ENCODE measurements at places on chromosomes 4 and X.
A peak's percentile ranks its signal among the peaks of the same experiment; 100 is the strongest.

DNA sequence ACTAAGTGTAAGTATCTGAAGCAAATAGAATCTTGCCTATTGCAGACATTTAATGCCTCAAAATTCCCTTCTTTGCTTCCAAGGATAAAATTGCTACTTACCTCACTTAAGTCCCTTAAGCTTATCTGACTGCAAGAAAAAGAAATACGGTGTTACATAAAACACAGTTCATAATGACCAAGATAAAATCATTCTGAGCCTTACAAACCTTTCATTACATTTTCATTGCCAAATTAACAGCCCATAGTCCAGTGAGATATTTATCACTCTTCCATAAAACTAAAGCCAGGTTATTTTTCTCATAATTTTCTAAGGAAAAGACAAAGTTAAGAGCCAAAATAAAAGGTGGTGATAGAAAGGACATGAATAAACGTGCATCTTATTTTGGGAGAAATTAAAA is 74.9 kb upstream of the ZNF518B start:
- no peak for DNase-seq

DNA sequence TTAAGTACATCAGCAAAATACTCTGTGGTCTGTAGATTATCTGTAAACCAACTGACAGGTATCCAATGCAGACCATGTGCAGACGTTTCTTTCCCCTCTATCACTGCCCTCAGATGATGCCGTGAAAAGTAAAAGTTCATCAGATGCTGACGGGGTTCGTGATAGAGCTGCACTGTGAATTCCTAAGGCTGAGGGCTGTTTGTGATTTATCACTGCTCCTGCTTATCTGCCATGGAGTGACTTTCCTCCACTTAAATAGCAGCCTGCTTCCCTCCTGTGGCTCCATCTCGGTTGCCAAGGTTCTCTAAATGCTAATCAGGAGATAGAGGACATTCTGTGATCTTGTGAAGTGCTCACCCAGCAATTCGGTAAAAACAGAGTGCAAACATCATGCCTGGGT is 89.3 kb upstream of the SRD5A3 start:
- DNase-seq: no peak

DNA sequence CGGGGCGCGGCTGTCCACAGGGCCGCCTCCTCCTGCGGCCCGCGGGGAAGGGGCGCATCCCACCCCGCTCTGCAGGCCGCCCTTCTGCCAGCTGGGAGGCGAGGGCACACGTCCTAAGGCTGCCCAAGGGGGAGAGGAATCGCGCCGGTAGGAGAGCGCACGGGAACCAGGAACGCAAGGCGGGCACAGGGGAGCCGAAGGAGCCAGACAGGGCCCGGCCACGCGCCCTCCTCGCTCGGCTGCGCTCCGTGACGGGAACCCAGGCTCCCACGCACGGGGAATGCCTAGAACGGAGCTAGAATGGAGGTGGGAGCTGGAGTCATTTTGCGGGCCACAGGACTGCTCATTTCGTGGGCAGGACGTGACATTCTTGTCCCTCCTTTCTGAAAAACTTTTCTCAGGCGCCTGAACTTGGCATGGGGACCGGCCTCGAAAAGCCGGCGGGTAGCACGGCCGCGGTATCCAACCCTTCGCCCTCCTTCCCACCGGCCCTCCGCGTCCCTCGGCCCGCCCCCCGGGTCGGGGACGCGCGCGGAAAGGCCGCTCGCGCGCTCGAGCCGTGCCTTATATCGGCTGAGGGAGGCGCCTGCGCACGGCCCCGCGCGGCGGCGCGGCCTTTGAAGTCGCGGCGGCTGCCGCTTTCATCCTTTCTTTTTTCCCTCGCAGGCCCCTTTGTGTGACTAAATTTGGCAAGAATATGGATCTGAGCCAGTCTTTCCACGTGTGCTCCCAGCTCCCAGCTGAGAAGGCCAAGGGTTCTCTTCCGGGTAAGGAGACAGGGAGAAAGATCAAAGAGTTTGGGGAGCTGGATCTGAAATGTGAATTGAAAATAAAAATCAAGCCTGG is 4.2 kb upstream of the LEF1 start:
- no peak for DNase-seq

DNA sequence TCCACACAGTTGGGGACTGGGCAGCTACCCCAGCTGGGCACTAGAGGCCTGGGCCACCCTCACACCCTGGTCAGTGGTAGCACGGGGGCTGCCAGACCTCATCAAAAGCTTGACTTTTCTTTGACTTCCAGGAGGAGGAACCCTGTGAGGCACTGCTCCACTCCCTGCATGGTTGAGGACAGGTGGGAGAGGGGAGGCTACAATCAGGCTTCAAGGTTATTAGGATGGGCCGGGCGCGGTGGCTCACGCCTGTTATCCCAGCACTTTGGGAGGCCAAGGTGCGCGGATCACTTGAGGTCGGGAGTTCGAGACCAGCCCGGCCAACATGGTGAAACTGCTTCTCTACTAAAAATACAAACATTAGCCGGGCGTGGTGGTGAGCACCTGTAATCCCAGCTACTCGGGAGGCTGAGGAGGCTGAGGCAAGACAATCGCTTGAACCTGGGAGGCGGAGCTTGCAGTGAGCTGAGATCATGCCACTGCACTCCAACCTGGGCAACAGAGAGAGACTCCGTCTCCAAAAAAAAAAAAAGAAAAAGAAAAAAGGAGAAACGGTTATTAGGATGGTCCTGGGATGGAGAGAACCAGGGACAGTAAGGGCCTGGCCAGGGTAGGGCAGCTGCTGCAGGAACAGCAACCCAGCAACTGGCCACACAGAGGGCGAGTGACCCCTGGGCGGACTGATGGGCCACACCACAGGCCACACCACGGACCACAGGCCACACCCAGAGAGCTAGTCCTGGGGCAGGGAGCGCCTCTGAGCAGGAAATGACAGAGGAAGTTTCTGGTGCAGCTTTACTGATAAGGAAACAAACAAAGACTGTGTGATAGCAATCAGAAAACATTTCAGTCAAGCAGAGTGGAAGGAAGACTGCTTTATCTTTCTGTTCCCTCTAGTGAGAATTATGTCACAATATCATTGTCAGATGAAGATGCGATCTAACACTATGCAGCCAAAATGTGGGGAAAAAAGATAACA is 20.5 kb upstream of the OPN1LW start:
- peak; percentile 88 for DNase-seq

- no peak for DNase-seq
Observed at GRCh38 chr4:39043861-39044363, 11.7 kb upstream of the TMEM156 start.

DNA sequence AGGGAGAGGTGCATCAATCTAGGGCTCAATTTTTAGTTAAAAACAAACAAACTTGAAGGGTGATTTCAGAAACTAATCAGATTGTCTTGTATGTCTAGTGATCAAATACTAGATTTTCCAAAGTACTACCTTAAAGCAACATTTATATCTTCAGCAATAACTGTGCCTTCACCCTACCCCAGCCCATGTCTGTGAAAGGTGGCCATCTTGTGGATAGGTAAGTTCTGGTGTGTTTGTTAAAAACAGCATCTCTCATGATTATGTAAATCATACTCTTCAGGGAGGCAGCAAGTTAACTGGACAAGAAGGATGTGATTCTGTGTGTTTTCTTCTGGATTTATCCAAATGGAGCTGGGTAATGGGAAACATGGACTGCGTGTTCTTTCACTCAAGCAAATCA is 81.4 kb upstream of the ACSL1 start:
- DNase-seq: no peak
